ENCODE measurements at places on chromosomes 4 and X.

DNA sequence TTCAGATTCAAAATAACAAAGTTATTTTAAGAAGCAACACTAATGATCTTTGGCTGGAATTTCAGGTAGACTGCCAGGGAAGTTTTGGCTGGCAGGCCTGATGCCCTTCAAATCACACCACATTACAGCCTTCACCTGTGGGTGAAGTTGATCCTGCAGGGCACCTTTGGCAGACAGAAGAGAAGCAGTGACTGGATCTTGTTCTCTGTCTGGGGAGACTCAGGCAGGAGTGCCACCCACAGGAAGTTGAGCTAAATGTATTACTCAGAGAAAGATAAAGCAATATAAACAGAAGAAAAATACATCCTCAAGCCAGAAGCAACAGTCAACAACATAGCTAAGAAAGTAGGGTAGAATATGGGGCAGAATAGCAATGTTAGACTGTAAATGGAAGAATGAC, 12.8 kb upstream of the CFAP299 start:
- no peak for DNase-seq

GRCh38 chr4:96170198-96170597, 330.3 kb downstream of the PDHA2 start:
- DNase-seq = no peak

GRCh38 chr4:15084780-15085179, 82.5 kb downstream of the CPEB2 start:
- no peak for DNase-seq

DNA sequence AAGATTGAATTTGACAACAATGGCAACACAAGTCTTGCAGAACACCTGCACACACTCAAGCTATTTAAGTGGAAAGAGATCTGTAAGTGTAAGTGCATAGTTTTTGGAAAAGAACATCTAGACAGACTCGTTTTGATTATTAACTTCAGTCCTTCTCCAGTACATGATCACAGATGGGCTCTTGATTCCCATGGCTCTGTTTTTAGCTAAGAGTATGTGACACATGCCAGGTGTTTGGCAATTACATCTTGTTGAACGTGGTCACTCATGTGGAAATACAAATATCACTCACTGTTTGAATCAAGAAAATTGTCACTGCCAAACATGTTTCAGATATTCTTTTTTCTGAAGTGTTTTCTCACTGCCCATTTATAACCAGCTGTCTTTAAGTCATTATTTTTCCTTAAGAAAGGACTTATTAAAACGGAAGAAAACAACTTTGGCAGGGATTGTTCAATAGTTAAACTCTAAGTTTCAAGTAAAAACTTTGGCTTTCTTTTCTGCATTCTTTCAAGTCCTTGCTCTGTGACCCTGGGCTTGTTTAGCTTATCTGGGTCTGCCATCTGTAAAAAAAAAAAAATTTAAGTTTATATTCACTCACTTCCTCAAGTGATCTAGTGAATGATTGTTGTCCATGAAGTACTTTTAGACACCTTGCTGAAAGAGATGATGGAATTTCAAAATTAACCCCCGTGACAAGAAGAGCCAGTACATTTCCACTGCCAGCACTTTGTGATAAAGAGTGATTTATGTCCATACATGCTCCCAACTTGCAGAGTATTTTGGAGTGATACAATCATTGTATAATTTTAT, 125.4 kb downstream of the ATXN3L start:
- no peak for DNase-seq

DNA sequence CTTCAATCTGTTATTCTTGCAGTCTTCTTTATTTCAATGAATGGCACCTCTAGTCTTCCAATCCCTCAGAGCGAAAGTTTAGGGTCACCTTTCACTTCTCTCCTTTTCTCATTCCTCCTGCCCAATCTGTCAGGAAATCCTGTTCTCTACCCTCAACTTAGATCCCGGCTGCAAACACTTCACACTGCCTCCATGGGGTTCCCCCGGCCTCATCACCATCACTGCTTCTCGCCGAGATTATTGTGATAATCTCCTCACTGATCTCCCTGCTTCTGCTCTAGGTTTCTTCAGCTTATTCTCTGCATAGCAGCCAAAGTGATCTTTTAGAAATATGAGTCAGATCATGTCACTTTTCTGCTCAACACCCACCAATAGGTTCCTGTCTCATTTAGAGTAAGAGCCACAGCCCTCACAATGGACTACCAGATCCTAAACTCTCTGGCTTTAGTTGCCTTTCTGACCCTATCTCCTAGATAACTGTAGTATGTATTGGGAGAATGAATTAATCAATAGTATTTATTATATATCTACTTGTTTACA, 43.6 kb upstream of the TBC1D9 start:
- no peak for DNase-seq

- DNase-seq = no peak
These were observed 42.1 kb downstream of the AFF1 start for GRCh38 chr4:86976801-86977485.

DNA sequence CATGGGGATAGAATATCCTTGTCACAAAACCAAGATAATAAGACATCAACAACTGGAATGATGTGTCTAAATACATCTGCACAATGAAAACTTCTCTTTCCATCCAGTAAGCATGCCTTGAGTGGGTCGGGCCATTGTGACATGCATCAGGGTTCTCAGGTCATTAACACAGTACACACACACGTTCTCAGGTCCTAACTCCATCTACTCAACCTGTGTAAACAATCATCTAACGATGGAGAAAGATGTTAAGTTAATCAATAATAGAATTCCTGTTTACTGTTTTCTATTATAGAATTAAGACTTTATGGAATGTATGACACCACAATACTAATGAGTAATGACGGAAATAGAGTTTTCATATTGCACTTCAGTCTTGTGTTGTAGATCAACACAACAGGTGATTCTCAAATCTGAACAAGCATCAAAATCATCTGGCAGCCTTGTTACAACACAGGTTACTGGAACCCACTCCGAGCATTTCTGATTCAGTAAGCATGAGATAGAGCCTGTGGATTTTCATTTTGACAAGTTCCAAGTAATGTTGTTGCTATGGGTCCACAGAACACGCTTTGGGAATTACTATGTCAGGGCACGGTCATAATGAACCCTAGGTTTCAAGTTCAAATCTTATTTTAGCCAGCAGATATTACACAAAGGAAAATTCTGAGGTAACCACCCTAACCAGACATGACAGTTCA, 315.8 kb upstream of the TEX13C start:
- DNase-seq = no peak

DNA sequence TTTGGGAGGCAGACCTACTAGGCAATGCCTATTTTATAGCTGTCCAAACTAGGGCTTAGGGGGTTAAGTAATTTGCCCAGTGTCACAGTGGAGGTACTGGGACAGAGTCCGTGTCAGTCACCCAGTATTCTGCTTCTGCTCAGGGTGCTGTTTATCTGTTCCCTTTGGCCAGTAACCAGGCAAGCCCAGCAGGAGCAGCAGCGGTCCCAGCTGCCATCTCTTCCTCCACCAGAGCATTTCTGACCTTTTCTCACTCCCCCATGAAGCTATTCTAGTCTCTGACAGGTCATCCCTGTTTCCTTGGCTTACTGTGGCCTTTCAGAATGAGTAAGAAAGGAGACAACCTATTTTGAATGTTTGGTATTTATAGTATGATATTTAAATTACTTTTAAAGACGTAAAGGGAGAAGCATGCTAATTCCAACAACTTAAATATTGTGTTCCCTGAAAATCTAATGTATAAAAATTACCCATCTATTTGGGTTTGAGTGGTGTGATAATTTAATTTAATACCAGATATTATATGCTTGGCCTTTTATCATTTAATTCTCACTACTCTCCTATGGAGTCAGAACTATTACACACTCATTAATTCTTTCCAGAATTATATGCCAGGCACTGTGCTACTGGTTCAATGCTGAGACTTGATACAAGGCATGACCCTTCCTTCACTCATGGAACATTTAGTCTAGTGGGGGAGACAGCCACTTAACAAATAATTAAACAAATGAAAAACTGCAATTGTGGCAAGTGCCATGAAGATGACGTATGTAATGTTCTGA, 60.6 kb downstream of the RPS6KA3 start:
- DNase-seq = no peak

DNA sequence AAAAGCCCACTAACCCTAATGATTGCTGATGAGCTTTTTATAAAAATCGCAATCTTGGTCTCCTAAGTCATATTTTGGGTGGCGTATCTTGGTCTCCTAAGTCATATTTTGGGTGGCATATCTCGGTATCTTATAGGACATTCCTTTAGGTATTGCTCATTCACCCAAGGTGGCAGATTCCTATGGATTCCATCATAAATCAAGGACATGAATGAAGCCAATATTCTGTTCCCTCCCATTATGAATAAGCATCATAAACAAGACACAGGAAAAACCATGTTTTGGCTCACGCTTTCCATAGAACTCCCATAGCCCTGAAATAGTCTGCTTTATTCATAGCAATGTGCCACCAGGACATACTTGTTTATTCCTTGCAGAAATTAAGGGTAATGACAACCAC, 95.0 kb upstream of the CD99 start:
- DNase-seq = no peak

- no peak for DNase-seq
These were observed 5.6 kb upstream of the TBL1X start for GRCh38 chrX:9459186-9459748.

GRCh38 chr4:151600432-151600831, 160.4 kb downstream of the GATB start:
- DNase-seq = no peak

GRCh38 chr4:180380733-180381132, 1862.5 kb upstream of the TENM3 start:
- no peak for DNase-seq

GRCh38 chr4:7390336-7390735, 44.4 kb downstream of the PSAPL1 start:
- DNase-seq = no peak

DNA sequence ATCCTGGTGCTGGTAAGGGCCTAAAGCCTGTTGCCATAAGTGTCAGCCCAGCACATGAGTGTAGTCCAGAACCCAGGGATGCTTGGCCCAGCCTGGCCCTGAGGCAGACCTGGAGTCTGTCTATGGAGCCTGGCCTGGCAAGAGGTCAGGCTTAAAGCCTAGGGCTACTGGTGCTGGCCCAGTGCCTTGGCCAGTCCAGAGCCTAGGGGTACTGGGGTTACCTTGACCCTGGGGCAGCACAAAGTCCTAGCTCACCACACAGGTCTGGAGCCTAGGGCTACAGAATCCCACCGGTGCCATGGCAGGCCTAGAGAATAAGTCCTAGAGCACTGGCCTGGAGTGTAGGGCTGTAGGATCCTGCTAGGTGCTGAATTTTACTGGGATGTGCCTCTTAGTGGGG, 393.8 kb downstream of the MAGEE1 start:
- no peak for DNase-seq

- no peak for DNase-seq
These were observed 12.8 kb upstream of the NSUN7 start for GRCh38 chr4:40736910-40737309.

DNA sequence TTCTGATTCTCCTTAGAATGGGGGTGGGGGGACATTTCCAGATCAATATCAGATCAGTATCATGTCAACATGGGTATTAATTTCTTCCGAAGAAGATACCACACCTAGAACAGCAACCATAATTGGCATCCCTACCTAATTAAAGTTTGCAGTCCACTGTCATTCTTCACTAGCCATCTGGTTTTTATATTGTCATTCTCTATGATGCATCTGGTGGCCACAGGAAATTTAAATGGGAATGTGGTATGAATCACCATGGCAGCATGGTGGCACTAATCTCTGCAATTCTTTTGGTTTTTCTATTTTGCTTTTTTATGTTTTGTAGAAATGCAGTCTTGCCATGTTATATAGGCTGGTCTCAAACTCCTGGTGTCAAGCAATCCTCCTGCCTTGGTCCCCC, 16.6 kb upstream of the UBE2D3 start:
- DNase-seq = no peak

DNA sequence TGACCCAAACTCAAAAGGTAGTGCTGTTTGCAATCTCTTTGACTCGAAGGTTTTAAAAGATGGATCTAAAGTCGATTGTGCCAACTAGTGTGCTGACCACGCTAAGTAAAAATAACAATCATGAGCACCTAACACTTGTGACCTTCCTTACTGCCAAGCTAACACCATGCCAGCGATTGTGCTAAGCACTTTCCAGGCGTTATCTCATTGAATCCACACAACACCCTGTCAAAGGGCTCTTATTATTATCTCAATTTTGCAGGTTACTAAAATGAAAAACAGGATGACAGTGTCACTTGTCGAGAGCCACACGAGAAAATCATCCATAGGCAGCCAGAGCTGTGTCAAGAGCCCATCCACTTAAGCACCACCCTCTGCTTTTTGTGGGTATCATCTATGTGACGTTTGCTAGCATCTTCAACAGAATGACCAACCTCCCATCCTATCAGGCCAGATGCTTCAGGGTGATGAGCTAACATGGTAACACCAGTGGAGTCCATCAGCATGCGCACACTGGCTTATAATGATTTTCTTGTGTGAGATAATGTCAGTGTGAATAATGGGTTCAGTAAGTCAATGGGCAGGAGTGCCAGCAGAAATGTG, 893 bp upstream of the GAB3 start:
- peak; percentile 74 for DNase-seq

DNA sequence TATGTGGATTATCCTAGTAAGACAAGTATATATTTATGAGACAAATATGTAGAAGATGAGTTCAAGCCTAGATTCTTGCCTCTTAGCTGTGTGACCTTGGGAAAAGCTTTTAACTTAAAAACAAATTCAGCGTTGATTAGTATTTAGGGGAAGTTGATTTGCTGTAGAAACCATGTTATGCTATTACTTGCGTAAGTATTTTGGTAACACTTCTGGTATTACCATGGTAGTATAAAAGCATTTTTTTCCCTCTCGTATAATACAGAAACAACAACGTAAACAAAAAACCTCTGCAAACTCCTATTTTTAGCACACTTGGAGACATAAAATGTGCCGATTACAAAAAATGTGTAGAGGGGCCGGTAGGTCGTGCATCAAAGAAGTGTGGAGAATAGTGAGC, 33.2 kb downstream of the STAG2 start:
- no peak for DNase-seq

DNA sequence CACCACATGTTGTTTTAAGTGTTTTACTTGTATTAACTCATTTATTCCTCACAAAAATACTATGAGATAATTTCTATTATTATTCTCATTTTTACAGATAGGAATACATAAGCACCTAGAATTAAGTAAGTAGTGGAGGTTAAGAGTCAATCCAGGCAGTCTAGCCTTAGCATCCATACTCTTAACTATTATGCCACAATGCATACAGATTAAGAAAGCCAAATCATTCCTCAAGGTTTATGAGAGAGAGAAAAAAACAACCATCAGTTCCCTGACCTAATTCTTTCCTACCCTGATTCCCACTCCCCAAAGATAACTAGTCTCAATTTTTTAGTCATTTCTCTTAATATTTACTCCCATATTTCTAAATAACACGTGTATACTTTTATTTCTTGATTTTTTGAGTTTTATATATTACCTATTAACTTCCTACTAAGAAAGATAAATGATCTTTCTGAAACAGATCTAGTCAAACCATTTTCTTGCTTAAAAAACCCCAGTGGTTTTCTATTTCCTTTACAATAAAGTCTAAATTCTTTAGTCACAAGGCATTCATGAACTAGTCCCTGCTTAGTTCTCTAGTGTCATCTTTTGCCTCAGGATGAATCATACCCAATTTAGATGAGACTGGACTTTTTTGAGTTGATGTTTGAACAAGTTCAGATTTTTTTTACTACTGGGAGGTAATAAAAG, 16.0 kb downstream of the UBA6 start:
- no peak for DNase-seq
